Muscle of back (tissue), 13 donors: ENCODE measurements at places on chromosomes 6 and 20.

DNA sequence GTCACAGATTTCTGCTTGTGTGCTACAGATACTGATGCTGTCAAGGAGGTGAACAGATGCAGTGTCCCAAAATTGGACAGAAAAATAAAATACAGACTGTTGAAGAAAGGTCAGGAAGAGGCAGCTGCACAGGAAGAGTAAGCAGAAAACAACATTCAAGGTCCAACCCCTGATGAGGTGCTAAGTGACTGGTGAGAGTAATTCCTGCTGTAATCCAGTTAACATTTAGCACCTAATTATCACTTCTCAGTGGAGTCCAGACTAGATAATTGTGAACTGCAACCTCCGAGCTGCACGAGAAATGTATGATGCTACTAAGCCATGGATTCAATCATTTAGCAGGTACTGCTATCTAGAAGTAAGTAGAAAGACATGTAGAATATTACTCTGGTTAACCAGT is 36.3 kb upstream of the NRSN1 start:
- no peak for DNase-seq

DNA sequence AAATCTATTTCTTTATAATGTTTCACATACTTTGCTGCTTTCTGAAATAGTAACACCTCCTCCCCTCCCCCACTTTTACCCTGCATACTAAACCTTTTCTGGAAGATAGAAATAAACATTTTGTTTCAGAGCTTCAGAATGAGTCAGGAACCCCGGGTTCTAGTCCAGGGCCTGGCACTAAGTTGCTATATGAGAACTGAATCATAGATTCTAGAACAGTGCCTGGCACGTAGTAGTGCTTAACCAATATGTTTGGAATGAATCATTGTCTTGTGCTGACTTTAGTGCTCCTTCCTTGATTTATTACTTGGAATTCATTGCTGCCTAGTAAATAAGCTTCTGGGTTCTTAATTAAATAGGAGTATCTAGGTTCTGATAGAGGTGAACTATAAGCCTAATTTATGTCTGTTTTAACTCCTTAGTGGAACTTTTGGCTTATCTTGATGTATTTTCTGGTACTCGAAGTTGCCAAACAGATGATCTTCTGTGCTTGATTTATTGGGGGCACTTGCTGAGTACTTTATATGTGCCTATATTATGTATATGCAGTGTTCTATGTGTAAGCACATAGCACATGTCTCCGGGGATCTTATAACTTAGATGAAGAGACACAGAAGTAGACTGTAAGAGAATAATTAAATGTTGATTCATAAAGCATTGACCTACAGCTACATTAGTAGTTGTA is 18.6 kb downstream of the TAB2 start:
- no peak for DNase-seq

- DNase-seq = no peak
Observed at GRCh38 chr6:164011321-164011720, 596.8 kb downstream of the QKI start.

GRCh38 chr20:64233725-64234124 is 21.8 kb upstream of the PCMTD2 start:
- DNase-seq = peak; percentile 55

DNA sequence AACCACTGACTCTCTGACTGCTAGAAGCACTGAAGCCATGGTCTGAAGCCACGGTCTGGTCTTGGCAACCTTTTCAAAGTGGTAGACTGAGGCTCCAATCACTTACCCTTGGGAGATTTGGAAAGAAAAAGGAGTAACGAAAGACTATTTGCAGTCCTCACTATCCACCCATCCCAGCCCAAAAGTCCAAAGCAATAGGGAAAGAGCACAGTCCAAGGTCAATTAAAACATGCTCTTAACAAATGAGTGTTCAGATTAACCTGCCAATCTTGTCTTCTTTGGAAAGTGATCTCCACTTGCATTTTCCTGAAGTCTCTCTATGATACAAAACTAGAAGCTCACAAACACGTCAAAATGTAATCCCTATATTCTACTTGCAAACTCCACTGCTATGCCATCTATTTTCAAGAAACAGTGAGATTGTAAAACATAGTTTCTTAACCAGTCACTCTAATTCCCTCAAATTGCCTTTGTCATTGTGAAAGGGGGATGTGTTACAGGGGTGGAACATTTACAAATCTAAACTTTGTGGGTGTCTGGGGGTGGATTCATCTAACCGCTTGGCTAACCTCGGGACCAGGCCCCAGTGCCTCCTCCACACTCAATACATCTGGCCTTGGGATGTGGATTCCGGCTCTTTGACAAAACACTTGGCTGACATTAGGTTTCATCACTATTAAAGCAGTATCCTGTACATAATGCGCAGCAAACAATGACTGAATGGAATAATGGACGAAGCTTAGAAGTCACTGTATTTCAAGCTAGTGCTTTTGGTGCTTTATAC is 56.4 kb downstream of the B4GALT5 start:
- DNase-seq = peak; percentile 73
